ENCODE measurements at places on chromosomes 2 and 18.

GRCh38 chr18:49814147-49814499, 790 bp upstream of the ACAA2 start:
- peak; percentile 3 for DNase-seq

DNA sequence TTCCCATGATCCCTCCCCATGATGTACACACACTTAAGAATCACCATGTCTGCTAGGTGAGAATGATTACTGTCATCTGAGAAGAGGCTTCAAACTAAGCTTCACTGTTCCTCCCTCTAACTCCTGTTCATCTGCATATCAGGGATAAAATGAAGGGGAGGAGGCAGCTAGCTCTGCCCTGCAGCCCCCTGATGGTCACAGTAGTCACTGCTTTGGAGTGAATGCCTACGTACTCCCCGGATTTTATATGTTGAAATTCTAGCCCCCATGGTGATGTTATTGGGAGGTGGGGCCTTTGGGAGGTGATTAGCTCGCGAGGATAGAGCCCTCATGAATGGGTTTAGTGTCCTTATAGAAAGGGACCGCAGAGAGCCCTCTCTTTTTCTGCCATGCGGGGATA, 156.4 kb downstream of the NCKAP5 start:
- no peak for DNase-seq

GRCh38 chr2:118774458-118775133, 72.9 kb downstream of the EN1 start:
- DNase-seq: no peak

- DNase-seq: no peak
Observed at GRCh38 chr2:130785466-130786055, 30.2 kb downstream of the AMER3 start.

GRCh38 chr2:195737511-195738325, 80.7 kb downstream of the SLC39A10 start:
- no peak for DNase-seq

DNA sequence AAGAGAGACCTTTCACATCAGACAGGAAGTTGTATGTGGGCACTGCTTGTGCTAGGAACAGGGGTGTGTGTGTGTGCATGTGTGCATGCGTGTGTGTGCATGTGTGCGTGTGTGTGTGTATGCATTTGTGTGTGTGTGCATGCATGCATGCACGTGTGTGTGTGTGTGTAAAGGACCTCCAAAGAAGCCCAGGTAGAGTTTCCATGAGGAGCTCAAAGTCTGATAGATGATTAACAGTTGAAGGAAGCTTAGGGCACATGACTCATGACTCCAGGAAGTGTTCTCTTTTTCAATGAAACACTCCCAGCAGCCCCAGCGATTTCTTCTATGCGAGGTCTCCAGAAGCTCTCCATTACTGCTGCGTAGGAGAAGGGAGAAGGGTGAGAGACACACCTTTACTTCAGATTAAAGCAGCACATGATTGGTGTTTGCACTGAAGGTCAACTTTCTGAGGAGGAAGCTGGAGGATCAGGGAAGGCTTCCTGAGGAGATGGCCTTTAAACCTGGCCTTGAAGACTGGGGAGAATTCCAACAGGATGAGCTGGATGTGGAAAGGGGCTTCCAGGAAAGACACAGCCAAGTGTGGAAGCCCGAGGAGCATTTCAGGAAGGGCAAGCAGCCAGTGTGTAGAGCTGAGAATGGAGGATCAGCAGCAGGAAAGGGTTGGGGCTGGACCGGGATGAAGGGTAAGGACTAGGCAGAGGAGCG, 77.7 kb downstream of the SMAD4 start:
- no peak for DNase-seq

GRCh38 chr2:99867770-99868169, 274.6 kb downstream of the AFF3 start:
- peak; percentile 94 for DNase-seq

DNA sequence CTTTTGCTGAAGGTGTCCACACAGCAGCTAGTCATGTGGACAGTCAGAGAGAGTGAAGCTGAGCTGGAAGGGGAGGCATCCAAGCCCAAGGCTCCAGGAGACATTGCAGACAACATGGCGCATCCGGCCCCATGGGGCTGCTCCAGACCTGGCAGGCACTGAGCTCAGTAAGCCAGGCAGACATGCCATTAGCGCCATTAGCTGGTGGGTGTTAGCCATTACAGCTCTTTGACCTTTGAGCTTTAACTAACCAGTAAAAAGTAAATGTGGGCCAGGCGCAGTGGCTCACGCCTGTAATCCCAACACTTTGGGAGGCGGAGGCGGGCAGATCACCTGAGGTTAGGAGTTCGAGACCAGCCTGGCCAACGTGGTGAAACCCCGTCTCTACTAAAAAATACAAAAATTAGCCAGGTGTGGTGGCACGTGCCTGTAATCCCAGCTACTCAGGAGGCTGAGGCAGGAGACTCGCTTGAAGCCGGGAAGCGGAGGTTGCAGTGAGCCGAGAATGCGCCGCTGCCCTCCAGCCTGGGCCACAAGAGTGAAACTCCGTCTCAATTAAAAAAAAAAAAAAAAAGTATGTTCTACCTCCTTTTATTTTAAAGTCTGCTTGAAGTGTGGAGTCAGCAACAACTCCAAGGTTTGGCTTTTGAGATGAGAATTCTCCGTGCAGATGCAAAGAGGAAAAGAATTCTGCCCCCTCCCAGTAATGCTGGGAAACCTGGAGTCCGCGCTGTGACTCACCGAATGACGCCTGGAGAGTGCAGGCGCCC, 69.4 kb downstream of the TWSG1 start:
- no peak for DNase-seq

GRCh38 chr2:131125195-131125757, 20.1 kb downstream of the PLEKHB2 start:
- no peak for DNase-seq

GRCh38 chr18:57854726-57855125, 51.6 kb upstream of the ATP8B1 start:
- DNase-seq: no peak

DNA sequence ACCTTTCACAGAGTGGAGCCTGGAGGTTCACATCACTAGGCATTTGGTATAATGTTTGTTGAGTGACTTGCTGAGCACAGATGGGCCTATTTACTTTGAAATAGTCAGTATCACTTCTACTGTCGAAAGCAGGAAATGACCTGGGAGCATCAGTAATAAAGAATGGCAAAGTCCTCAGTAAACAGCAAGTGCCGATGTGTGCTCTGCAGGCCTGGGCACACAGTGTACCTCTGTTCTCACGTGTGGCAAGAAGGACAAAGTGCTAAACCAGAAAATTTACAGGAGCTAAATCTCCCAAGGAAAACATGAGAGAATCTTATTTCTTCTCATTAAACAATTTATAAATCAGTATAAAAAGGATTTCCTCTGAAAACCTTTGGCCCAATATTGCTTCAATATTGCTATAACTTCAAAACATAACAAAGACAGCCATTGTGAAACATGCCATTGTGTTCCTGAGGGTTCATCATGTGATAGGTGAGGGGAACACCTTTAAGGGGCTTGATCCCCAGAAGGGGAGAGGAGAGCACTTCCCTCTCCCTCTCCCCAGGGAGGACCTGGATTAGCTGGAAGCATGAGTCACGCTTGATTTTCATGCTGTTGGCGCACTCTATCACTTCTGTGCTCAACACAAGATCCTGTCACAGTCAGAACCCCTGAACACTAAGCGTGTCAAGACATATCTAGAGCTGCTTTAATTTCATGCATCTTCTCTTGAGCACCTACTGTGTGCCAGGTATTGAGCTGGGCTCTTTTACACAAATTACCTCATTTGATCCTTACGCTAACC, 131.5 kb upstream of the SMAD2 start:
- no peak for DNase-seq

DNA sequence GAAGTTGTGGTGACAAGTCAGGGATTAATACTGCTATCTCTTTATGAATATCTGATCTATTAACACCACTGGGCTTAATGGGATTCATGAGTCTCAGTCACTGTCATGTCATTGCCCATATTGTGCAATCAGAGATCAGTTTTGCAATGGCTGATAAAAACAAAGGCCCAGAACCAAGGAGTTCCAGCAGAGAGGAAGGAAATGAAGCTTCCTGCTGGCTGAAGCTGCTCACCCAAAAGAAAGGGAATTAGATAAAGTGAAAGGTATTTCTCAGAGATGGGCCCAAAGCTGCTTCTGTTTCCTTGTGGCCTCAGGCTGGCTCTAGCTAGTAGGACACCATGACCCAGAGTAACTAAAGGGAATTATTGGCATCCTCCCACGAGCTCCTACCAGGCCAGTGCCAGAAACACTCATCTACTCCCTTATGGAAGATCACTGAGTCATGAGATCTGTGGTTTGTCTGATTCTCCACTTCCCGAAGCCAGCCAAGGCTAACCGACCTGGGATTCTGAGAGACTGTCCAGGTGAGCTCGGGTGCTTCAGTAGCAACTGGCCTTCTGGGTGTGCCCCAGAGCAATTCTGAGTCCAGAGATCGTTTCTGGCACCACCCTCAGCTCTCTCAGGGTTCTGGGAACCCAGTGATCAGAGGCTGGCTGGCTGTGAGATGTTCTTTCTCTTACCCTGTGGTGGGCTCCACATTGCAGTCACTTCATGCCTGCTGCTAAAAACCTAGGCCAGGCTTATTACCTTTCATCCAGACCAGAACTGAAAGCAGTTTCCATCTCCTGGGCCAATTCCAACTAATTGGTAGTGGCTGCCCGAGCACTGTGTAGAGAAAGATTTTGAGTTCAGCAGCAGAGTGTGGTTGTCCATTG, 129.5 kb upstream of the PELI1 start:
- peak; percentile 64 for DNase-seq

DNA sequence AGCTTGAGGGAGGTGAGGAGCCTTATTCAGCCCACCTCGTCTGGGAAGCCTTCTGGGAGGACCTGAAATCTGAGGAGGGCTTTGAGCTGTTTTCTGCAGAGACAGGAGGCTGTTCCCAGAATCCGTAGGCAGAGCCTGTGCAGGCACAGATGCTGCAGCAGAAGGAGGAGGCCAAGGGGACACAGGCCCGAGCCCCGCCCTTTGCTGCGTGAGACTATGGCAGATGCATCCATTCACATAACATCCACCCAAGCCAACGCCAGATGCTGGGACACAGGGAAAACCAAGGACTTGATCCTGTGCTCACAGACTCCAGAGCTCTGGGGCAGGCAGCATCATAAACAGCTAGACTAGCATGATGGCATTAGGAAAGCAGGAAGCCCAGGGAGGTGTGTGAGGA, 98.2 kb downstream of the KCNF1 start:
- no peak for DNase-seq

GRCh38 chr2:105510761-105511528, 112.1 kb upstream of the FHL2 start:
- no peak for DNase-seq

- DNase-seq: no peak
Observed at GRCh38 chr2:160920791-160921303, 239.4 kb upstream of the TANK start.

DNA sequence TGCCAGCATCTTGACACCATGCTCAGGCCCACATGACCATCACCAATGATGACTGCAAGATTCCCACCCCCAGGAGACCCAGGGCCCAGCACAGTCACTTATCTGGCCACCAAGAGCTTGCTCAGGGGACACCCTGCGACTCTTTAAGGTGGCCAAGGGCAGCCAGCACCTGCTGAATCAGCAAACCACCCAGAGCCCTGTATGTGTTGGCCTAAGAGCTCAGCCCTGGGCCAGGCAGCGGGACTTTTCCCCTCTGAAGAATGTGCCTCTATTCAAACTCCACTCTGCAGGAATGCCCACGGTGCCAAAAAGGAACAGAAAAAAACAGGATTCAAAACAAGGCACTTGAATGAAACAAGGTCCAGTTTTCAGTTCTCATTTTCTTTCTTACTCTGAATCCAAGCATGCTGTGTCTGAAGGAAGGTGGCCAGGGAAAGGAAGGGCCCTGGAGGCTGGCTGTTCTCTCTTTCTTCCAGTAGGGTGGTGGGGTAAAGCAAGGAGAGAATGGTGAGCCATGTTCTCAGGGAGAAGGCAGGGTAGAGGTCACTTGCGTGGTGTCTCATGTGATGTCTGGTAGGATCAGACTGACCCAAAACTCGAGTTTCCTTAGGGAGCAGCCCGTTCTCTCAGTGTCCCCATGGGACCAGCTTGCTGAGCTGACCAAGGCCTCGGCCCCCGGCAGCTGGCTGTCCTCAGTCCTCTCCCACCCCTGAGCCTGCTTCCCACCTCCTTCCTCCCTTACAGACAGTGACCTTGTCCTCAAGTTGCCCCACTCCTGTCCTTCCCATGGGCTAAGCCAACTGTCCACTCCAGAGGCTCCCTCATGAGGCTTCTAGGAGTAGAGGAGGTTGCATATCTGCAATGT, 150.0 kb downstream of the RNF152 start:
- no peak for DNase-seq

Data from HS-27A (cell line).